ENCODE measurements at places on chromosomes 2 and 18.

- no peak for DNase-seq
Measured at GRCh38 chr2:117738991-117739839, 75.3 kb upstream of the DDX18 start.

GRCh38 chr18:58624011-58624410 is 4.9 kb downstream of the ALPK2 start:
- no peak for DNase-seq

DNA sequence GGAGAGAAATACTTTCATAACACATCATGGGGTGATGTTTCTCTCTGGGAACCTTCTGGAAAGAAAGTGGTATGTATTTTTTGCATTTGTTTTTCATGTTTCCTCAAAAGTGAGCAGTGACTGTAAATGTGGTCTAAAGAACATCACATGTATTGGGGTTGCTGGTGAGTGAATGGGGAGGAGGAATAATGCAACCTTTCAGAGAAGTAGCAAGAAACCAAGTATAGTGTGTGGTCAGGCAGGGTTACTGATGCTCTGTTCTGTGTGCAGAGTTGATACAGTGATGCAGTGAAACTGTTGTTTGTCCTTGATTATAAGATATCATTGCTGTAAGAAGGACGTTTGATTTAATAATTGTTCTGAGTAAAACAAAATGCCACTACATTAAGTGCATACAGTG is 24.1 kb downstream of the ADNP2 start:
- DNase-seq = no peak

- DNase-seq = no peak
Measured at GRCh38 chr2:36824273-36824672, 127.8 kb downstream of the VIT start.

GRCh38 chr2:27290549-27290948 is 8.3 kb downstream of the TRIM54 start:
- DNase-seq = no peak

GRCh38 chr2:8309131-8309530 is 372.7 kb upstream of the ID2 start:
- no peak for DNase-seq

- DNase-seq = no peak
Measured at GRCh38 chr2:169178804-169179390, 109.5 kb downstream of the DHRS9 start.

GRCh38 chr2:21220930-21221329 is 97.2 kb downstream of the TDRD15 start:
- no peak for DNase-seq

- no peak for DNase-seq
Measured at GRCh38 chr2:172735582-172736423, at the start of gene RAPGEF4. Gene RAPGEF4, plus strand, starts transcription at chr2:172735845. Its CDS starts 139 bp downstream, at chr2:172735984.
